ENCODE measurements at places on chromosomes 4 and X.

DNA sequence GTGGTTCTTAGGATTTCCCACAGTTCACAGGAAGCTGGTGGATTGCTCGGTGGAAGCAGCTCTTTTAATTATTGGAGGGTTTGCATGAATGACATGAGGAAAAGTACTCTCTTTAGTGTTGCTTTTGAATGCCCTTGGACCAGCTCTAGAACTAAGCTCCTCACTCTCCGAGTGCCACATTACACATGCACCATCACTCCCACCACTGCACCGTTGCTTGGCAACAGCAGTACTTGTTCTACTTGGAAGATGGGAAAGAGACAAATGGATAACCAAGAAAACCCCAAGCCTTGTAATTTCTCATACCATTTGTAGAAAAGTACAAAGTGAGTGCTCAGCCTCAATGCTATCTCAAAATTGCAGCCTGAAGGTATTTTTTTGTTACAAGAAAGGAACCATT lies 620.2 kb upstream of the BOD1L1 start:
- no peak for DNase-seq

DNA sequence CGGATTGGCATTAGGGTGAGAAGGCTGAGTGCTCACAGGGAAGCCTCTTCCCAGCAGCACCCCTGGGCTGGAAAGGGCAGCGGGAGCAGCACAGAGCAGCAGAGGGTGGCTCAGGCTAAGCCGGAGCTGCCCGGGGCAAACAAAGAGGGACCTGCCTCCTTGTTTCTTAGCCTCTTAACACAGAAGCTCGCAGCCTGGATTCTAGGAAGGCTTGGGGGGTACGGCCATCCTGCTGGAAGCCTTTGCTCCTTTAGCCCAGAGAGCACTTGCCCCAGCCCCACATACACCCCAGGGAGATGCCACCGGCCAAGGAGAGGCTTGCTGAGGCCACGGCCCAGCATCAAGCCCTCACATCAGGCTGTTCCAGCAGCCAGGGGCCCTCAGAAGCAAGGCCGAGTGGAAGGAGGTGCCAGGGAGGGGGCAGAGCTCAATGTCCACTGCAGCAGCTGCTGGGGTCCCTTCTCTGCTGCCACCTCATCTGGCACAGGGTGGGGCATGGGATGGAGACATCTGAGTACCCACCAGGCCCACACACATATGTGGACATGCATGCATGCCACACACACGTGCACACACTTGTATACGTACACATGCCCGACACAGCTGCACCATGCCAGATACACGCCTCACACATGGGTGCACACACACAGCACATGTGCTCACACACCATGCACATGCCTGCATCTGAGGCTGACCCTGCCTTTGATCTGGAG lies 20.3 kb upstream of the SPON2 start:
- DNase-seq = no peak

GRCh38 chr4:47017494-47017893 lies 13.9 kb upstream of the GABRB1 start:
- no peak for DNase-seq

- DNase-seq = no peak
Observed at GRCh38 chrX:52277666-52278065, 91.2 kb upstream of the XAGE2 start.

DNA sequence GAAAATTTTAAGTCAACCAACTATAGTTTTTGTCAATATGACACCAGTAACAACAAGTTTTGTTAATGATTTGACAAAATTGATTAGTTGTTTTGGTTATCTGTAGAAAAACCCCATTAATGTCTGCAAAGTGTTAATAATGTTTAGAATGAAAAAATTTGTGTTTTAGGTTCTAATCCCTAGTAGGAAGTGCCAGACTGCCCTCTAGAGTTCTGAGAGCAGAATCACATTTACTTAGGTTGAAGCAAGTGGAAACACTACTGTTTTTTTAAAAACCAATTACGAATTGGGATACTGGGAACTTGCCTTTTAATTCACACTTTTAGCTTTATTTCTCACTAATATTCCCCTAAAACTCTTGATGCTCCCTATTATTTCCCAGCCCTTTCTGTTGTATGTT lies 101.1 kb upstream of the CYLC1 start:
- no peak for DNase-seq

GRCh38 chr4:139753686-139754085 lies 88.1 kb downstream of the MGST2 start:
- DNase-seq = no peak

DNA sequence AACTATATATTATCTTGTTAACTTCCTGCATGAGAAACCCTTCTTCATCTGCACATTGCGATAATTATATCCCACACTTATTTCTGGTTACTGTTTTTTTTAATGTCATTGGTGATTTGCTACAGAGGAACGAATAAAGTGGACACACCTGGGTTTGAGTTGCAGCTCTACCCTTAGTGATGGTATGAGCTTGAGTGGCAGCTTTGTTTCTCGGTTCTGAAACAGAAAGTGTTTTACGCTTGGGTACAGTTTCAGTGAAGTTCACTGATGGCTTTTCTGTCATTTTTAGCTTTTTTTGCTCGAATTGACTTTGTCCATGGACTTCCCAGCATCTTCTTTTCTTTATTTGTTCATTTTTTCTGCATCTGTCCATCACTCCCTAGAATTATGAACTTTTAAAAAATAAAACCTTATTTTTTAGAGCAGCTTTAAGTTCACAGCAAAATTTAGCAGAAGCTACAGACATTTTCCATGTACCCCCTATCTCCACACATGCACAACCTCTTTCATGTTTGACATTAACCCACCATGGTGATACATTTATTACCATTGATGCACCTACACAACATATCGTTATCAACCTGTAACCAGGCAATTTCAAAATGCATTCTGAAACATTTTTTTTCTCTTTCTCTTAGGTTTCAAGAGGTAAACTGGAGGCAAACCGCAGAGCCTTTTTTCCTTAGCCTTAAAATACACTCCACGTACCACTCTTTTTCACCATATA lies 1041.6 kb upstream of the PRKX start:
- no peak for DNase-seq

GRCh38 chr4:176134670-176135069 lies 60.7 kb downstream of the SPATA4 start:
- no peak for DNase-seq

DNA sequence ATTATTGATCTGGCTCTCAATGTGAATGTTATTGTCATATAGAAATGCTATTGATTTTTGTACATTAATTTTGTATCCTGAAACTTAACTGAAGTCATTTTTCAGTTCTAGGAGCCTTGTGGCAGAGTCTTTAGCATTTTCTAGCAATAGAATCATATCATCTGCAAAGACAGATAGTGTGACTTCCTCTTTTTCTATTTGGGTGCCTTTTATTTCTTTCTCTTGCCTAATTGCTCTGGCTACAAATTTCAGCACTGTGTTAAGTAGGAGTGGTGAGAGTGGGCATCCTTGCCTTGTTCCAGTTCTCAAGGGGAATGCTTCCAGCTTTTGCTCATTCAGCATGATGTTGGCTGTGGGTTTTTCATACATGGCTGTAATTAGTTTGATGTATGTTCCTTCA lies 102.7 kb downstream of the SH3BGRL start:
- DNase-seq = no peak

DNA sequence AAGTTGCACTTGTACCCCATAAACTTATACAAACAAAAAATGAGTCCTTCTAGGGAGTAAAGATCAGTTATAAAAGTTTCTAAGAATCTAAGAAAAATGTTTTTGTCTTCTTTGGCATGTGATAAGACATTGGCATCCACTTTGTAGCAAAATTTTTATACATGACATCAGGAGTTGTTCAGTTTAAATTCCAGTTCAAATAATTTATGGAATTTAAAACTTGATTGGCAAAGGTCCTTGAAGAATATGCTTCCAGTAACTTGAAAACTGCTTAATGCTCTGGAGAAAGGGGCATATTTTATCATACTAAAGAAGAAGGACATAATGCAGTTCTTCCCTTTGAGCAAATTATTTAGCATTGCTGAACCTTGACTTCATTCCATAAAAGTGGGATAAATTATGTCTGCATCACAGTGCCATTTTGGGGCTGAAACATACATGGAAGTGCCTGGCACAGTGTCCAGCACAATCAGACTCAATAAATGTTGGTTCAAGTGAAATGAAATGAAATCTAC lies 163.3 kb upstream of the IL15 start:
- no peak for DNase-seq

DNA sequence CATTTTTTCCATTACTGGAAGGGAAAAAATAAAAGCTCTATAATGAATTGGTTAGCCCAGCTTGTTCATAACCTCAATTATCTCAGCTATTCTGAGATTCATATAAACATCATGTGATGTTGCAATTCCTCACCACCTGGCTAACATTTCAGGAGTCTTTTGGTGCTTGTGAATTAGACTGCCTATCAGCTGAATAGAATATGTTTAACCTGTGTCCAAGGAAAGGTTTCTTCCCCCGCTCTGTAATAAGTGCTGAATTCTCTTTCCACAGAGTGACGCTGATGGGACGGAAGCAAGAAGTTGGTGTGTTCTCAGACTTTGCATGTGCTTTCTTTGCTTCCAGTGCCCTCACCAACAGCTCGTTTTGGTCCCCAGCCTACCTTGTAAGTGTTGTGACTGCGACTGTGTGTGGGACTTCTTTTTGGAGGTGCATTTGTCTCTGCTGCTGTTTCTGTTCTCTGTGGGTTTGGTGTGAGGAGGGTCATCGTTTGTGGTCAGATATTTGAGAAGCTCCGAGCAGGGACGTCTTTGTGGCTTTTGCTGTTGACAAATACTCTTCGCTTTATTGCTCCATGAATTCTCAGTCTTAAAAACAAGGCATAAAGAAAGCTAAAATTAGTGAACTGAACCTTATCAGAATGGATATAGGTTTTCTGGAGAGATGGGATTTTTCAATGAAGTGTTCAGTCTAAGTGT lies 61.7 kb downstream of the PPARGC1A start:
- no peak for DNase-seq

- DNase-seq = no peak
Observed at GRCh38 chrX:116490104-116490503, 27.3 kb upstream of the CT83 start.

- no peak for DNase-seq
Observed at GRCh38 chrX:142831961-142832530, 193.7 kb upstream of the SPANXN4 start.

GRCh38 chr4:76950956-76951671 lies 1.6 kb downstream of the SEPTIN11 start:
- DNase-seq = no peak

DNA sequence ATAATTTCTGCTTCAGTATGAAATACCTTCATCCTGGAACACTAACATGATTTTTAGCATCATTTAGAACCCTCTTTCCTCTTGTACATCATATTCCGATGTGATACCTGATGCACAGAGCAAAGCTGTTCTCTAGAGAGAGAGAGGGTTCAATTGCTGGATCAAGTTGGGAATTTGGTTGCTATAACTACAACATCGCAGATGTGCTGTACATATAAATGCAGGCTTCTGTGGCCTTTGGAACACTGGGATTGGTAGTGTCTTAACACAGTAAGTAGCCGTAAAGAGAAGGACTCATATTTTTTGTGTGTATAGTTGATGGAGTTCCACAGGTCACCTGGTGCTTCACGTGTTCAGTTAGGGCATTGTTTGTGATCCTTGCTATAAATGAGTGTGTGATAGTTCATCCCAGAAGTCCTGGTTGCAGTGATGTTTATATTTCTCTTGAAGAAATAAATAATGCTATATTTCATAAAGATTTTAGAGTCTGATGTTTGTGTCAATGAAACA lies 119.2 kb downstream of the RAPGEF2 start:
- DNase-seq = no peak

DNA sequence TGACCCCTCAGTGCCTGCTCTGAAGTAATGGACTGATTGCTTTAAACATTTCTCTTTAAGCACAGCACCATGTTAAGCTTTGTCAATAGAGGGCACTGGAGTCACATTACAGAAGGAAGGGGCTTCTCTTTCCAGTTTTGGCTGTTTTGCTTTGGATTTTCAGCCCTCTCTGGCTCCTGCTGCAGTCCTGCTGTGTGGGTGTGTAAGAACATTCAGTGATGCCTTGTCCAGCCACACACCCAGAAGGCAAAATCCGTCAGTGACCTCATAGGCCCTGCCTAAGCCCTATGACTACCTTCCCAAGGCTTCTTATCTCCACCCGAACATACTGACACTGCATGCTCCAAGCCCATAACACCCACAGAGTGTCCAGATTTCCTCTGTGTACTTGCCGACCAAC lies 215.3 kb upstream of the CTSO start:
- DNase-seq = no peak

DNA sequence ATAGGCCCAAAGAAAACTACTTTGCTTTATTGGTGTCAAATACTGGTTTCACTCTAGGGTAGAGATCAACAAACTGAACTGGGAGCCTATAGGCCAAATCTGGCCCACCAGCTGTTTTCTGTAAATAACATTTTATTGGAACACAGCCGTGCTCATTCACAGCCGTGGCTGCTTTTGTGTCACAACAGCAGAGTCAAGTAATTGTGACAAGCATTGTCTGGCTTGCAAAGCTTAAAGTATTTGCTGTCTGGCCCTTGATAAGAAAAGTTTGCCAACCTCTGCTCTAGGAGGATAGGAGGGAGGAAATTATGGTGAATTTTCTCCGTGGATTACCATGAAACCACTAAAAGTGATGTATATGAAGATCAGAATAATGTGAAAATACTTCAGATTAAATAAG lies 53.4 kb downstream of the GPAT3 start:
- no peak for DNase-seq

DNA sequence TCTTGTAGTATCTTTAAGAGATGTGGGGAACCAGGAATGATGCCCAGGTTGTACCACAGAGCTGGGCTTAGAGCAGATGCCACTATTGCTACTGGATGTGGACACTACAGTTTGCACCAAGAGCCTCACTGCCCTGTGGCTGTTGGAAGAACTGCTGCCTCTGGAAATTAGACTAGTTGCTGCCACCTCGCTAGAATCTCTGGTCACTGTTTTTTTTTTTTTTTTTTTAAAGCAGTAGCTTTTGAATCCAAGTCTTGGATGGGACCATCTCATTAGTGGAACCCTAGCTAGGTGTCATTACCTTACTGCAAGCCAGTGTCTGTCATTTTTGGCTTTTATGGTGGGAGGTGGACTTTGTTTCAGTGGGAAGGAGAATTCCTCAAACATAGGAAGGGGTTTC lies 105.5 kb downstream of the ARHGAP10 start:
- DNase-seq = no peak

DNA sequence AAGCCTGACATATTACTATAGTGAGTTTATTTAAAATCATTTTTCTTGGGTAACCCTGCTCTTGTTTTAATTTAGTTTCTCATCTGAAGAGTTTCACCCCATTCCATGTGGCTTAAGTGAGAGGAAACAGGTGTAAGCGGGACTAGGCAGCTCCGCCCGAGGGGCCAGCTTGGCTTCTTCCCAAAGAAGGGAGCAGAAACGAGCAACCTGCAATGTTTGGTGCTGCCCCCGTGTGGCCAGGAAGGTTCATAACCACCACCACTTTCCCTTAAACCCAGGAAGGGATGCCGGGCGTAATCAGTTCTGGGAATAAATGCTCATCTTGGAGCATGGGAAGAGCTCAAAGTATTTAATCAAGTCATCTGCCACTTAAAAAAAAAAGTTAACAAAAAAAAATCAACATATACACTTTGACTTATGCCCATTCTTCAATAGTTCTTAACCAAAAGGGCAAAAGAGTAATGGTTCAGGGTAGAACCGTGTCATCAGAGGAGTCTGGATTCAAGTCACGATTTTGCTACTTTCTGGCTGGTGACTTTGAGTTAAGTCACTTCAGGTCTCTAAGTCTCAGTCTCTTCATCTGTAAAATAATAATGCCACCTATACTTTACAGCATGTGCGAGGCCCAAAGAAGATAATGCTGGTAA lies 147.9 kb downstream of the NSUN7 start:
- peak; percentile 28 for DNase-seq

GRCh38 chrX:15869695-15870094 lies 15.1 kb upstream of the AP1S2 start:
- DNase-seq = no peak

GRCh38 chrX:69896046-69896445 lies 153.7 kb downstream of the AWAT2 start:
- no peak for DNase-seq
